ENCODE measurements at places on chromosomes 7 and 10. TPM values are rescaled to one million over a fixed set of nuclear protein-coding genes. Genes with fewer than 3 reads are reported as not detected.

Gene GIMAP8
- total RNA-seq = 2.8 TPM

Gene OPN4
- total RNA-seq = not detected

Gene ANXA8L1
- not detected for total RNA-seq

Gene BCAP29
- 50.5 TPM for total RNA-seq

Gene H2BK1
- not detected for total RNA-seq
